ENCODE measurements at places on chromosomes 12 and 14.
A peak's percentile ranks its signal among the peaks of the same experiment; 100 is the strongest.

DNA sequence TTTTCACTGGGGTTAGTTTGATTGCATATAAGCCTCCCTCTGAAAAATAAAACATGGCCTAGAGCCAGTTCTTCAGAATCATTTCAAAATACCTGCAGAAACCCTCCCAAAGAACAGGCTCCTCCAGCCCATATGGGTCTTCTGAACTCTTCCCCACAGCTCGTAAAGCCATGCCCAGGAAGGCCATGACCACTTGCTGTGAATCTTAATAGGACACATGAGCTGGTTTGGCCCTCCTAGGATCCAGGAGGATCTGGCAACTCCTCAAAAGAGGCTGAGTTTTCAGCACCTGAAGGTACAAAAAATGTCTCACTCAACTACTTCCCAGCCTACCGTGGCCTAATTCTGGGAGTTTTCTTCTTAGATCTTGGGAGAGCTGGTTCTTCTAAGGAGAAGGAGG, 2.4 kb downstream of the MYBPC1 start:
- DNase-seq, result no peak

DNA sequence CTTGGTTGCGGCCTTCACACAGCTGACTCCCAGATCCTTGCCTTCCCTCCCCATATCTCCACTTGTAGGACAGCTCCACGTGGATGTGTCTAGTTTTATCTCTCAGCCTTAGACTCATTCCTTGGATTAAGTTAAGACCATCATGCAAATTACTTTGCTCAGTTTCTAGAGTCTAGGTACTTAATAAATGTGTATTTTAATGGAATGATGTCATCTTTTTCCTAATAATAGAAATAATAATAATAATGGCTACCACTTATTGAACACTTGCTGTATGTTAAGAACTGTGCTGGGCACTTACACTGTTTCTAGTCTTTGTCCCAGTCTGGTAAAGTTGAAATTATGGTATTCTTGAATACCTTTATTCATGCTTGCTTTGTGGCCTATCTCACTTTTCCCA, 37.5 kb downstream of the FBXW8 start:
- no peak for DNase-seq

GRCh38 chr12:33817713-33818112, 204.6 kb upstream of the ALG10 start:
- no peak for DNase-seq

GRCh38 chr14:35988972-35989690, 163.0 kb downstream of the BRMS1L start:
- no peak for DNase-seq

DNA sequence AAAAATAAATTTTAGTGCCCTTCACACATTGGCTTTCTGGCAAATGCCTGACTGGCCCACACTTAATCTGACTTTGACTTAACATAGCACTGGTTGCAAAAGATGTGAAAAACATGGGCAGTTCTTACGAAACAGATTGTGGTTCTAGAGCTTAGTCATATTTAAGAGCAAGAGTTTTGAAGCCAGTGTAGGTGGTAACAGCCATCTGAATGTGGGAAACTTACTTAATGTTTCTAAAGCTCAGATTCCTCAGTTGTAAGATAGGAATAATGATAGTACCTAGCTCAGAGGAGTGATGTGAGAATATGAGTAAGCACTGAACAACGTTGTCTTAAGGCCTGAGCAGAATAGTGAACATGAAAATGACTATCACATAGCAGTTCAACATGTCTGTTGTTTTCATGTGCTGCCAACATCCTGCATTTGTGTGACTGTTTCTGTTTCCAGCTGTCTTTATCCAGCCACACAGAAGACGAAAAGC, 262.7 kb downstream of the SYT1 start:
- DNase-seq, result peak; percentile 89

DNA sequence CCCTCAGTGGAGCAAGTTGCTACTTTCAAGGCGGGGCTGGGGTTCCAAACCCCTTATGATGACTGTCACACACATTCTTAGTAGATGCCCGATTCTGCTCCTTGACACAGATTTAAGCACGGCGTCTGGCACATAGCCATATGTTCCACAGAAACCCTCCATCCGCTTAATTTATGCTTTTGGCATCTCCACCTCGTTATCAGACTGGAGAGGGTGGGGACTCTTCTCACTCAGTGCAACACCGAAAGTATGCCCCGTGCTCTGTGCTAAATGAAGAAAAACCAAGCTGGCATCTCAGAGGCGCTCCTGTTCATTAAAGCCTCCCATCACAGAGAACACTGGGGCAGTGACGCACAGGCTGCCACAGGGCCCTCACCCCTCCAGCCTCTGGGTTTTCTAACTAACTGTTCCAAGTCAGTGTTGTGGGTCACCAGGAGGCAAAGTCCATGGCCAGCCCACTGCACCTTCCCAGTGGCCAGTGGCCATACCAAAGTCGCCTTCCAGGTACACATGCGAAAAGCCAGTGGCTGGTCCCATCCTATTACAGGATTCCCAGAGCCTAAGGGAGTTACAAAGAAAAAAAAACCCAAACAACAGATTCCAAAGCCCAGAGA, 27.3 kb downstream of the CCDC88C start:
- no peak for DNase-seq

- DNase-seq, result no peak
These were observed 10.2 kb downstream of the ERG28 start for GRCh38 chr14:75650253-75651058.

GRCh38 chr12:78470354-78471195, 394.0 kb upstream of the SYT1 start:
- DNase-seq, result peak; percentile 3

- no peak for DNase-seq
These were observed 250.5 kb upstream of the SOX5 start for GRCh38 chr12:24200010-24200409.

DNA sequence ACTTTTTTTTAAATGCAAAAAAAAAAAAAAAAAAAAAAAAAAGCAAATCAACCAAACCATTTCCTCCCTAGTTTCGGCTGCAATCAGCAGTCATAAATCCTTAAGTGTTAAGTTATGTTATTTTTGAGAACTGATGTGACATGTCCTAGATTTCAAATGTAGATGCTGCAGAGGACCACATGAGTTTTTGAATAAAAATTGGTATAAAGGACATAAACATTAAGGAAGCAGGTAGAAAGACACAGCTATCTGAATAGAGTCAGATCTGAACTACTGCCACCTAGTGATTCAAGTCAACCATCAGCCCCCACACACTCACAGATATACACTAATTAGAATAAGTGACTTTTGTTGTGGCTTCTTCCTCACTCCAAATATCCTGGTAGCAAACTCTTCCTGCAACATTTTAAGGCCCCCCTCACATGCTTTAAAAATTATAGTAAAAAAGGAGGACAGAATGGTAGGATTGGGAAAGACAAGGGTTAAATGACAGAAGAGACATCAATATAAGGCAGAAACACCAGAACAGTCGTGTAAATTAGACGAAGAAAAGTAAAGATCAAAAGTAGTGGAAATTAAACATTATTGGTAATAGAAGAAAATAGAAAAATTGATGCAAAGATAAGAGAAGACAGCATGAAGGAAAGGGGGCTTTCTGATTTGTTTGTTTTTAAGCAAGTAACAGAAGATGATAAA, 394.5 kb upstream of the ATP2B1 start:
- peak; percentile 24 for DNase-seq

- DNase-seq, result no peak
These were observed 65.7 kb downstream of the PTHLH start for GRCh38 chr12:27906658-27907473.
